Inflammatory macrophage (primary cell): ENCODE measurements at places on chromosomes 11 and 22.

GRCh38 chr22:50408311-50408710 is 65.2 kb downstream of the PPP6R2 start:
- DNase-seq = no peak

- no peak for DNase-seq
Observed at GRCh38 chr22:20448630-20449029, 11.0 kb upstream of the SCARF2 start.

DNA sequence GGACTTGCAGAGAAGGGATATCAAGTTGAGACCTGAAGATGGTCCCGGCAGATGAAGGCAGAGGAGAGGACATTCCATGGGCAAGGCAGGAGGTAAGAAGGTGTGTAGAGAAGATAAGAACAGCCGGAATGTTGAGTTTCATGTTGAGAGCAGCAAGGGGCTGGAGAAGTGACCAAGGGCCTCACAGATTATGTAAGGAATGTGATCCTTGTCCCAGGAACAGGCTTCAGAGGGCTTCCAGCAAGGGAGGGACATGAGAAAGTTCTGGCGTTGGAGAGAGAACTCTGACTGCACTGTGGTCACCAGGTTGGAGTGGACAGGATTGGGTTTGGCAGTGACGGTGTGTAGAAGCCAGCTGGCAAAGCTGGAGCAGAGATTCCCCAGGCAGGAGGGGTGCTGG is 27.6 kb upstream of the PPFIA1 start:
- no peak for DNase-seq

DNA sequence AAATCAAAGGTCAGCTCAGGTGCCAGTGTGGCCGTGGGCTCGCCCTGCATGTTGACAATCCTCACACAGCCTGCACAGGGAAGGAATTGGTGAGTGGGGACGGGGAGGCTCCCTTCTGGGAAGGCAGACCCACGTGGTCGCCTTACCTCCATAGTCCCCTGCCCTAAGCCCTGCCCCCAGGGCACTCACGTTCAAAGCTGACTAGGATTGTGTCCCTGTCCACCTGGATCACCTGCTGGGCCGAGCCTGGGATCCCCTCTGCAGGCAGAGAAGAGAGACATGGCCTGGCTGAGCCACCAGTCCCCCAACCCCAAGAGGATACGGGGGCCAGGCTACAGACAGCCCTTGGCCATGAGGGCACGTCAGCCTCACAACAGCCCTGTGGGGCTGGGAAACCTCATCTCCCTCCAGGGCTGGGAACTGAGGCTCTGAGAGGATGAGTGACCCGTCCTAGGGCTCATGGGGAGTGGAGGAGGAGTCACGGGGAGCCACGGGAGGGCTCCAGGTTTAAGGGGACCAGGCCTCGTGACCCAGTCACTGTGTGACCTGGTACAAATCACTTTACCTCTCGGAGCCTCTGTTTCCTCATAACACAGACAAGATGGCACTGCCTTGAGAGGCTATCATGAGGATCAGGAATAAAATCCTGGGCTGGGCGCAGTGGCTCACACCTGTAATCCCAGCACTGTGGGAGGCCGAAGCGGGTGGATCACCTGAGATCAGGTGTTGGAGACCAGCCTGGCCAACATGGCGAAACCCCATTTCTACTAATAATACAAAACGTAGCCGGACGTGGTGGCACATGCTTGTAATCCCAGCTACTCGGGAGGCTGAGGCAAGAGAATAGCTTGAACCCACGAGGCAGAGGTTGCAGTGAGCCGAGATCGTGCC is 12.1 kb upstream of the SF1 start:
- no peak for DNase-seq

- no peak for DNase-seq
Observed at GRCh38 chr11:134277183-134278001, 1.2 kb downstream of the GLB1L3 start.

GRCh38 chr11:68666849-68667248 is 17.5 kb upstream of the GAL start:
- no peak for DNase-seq

- DNase-seq = no peak
Observed at GRCh38 chr11:65615950-65616574, 486 bp downstream of the PCNX3 start.

- peak; percentile 68 for DNase-seq
Observed at GRCh38 chr11:9263840-9264315, 1.3 kb downstream of the DENND5A start.

GRCh38 chr22:43047605-43048004 is 32.7 kb upstream of the PACSIN2 start:
- DNase-seq = no peak

DNA sequence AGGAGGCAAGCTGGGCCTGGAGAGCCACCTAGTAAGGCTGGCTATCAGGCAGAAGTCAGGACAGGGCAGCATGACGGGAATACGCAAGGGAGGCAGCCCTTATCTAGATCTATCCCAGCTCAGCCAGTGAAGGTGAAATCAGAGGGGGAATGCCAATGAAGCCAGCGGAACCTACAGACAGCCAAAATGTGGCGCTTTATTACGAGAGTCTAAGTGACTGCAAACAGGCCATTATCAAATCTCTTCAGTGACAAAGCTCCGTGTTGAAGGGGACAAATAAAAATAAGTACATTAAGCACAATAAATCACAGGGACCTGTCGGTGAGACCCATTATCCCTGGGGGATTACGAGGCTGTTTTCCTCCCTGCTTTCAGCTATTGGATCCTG is 22.8 kb downstream of the LARGE1 start:
- DNase-seq = no peak

DNA sequence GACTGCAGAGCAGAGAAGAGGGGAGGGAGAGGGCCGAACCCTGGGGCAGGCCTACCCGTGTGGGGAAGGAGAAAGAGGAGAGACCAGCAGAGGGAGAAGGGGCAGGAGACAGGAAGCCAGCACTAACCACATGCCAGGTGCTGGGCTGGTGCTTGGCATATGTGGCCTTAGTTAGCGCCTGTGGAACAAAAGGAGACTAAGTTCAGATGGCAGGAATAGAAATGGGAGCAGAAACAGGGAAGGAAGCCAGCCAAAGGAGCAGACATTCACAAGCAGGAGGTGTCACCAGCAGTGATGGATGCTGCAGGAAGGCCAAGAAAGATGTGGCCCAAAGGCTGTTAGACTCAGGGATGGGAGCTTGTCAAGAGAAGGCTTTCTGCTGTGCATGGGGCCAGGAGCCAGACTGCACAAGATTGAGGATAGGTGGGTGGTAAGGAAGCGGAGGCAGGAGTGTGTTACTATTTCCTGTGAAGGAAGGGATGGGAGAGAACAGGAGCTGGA is 26.7 kb downstream of the TREH start:
- no peak for DNase-seq

DNA sequence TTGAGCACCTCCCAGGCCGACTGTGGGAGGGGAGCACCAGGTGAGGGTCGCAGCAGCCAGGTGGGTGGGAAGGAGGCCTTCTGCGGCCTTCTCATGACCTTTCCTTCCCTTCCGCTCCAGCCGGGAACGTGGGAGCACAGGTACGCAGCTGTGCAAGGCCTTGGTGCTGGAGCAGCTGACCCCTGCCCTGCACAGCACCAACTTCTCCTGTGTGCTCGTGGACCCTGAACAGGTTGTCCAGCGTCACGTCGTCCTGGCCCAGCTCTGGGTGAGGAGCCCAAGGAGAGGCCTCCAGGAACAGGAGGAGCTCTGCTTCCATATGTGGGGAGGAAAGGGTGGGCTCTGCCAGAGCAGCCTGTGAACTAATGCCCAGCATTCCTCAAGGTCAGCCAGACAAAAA is 2.6 kb downstream of the IL18BP start:
- DNase-seq = no peak

DNA sequence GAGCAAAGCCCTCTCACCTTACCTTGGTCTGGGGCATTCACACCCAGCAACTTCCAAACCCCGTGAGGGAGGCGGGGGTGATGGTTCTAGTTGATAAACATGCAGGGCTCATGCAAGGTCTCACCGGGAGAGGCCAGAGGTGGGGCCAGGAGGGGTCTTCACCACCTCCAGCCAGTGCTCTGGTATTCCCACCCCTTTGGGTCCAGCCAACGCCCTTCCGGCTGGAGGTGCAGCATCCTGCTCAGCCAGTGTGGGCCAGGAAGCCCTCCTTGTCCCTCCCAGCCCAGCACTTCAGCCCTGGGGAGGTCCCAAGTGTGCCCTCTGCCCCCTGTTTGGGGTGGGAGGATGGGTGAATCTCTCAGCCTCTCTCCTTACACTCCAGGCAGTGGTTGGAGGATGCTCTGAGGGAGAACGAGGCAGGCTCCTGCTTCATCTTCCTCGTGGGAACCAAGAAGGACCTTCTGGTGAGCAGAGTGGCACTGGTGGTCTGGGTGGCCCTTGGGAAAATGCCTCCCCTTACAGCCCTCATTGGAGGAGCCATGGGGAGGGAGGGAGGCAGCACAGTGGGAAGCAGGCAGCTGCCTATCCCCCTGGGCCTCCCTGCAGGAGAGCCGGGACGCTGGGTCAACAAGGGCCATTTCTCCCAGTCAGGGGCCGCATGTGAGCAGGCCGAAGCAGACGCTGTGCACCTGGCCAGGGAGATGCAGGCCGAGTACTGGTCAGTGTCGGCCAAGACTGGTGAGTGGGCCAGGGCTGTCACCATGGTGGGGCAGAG is 13.4 kb downstream of the RAB36 start:
- DNase-seq = no peak

DNA sequence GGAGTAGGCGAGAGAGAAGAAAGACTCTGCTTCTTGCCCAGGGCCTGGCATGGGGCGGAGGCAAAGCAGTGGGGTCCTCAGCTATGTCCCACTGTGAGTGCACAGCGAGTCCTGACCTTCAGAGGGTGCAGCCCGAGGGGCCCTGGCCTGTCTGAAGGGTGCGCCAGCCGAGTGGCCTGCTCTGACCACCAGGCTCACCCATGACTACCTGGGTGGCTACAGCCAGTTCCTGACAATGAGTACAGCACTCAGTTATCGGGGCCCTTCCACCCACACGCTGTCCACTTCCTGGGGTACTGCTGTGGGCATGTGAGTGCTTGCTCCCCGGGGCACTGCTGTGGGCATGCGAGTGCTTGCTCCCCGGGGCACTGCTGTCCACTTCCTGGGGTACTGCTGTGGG is 74.1 kb upstream of the B3GAT1 start:
- no peak for DNase-seq

DNA sequence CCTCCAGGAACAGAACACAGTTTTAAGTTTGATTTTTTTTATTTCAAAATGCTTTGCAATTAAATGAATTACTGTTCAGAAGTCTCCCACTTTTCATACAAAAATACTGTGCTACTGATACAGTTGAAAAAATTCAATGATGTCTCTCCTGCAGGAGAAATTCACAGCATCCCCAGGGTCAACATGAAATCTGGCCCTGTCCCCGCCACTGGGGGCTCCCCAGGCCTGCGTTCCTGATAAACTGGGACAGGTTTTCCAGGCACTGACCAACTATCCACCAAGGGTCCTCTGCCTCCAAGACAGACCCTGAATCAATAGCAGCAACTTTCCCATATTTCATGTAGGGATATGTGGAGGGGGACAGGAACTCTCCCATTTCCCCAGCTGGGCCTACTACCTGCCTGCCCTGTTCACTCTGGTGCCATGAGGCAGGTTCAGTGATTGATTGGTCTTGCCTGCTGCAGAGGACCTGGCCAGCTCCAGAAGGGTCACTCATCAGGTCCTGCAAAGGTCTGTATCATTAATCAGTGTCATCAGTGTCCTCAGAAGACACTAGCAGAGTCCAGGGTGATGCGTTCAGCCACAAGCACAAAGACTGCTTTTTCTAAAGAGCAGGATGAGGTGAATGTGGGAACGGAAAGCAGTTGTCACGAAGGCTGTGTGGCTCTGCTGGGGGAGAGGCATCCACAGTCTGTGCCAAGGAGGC is 43.4 kb downstream of the PISD start:
- no peak for DNase-seq

GRCh38 chr11:16279524-16279923 is 76.8 kb downstream of the SOX6 start:
- DNase-seq = no peak

DNA sequence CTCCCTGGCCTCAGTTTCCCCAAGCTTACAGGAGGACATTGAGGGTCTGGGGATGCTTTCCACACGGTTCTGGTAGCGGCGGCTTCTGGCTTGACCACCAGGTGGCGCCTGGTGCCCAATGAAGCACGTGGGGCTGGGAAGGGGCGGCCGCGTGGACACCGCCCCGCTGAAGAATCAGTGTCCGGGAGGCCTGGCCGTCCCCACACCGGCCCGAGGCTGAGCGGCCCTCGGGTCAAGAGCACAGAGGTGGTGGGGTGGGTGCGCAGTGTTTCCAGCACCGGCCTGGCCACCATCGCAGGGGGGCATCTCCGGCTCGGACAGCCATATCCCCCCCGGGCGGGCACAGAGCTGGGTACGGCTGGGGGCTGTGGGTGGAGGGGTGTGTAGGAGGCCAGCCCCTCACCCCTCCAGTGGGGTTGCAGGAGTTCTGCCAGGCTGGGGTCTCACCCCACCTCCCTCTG is 27.8 kb upstream of the PPARA start:
- peak; percentile 53 for DNase-seq

- DNase-seq = no peak
Observed at GRCh38 chr11:128318856-128319474, 268.4 kb downstream of the ETS1 start.

DNA sequence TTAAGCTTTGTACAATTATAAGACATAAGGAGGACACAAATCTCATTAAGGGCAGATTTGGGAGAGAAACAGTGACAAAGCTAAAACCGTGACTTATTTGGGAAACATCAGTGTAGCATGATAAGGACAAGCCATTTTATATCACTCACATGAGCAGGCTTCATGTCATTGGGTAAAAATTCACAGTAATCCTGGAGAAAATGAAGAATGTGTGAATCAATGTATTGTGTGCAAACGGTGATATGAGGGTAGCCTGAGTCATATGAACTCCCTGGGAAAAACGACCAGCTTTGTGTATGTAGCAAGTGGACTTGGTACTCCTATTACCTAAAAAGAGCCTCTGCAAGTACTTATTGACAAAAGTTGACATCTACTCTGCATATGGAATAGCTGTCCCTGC is 6.0 kb upstream of the TRIM34 start:
- no peak for DNase-seq

GRCh38 chr11:46236918-46237247 is 40.6 kb upstream of the CREB3L1 start:
- DNase-seq = no peak

DNA sequence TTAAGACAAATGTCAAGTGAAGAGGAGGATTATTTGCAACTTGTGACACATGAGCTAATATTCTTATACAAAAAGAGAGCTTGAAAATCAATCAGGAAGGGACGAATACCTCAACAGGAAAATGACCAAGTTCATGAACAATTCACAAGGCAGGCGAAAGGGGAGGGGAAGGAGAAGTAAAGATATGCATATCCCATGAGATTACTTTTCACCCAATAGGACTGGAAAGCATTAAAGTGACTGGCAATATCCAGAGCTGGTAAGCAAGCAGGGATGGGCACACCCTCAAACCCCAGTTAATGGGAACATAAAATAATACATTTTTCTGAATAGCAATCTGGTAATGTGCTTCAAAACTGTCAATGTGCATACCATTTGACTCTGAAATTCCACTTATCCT is 129.5 kb downstream of the SLC1A2 start:
- no peak for DNase-seq

GRCh38 chr11:73464347-73464746 is 88.1 kb downstream of the RELT start:
- DNase-seq = no peak

GRCh38 chr22:16957781-16958180 is 50.2 kb downstream of the GAB4 start:
- DNase-seq = no peak
